ENCODE measurements at places on chromosomes 5 and 9.

GRCh38 chr5:162289489-162289888 is 221.9 kb downstream of the GABRG2 start:
- DNase-seq, result no peak

GRCh38 chr9:110767559-110768063 is 99.0 kb downstream of the MUSK start:
- DNase-seq, result no peak

- no peak for DNase-seq
Measured at GRCh38 chr9:126569036-126569435, 44.7 kb upstream of the LMX1B start.

GRCh38 chr9:96193236-96193755 is 108.7 kb downstream of the HSD17B3 start:
- DNase-seq, result no peak

- DNase-seq, result no peak
Measured at GRCh38 chr5:17216974-17217492, 398 bp upstream of the BASP1 start.
